ENCODE measurements at places on chromosomes 7 and 10. TPM values are rescaled to one million over a fixed set of nuclear protein-coding genes. Genes with fewer than 3 reads are reported as not detected.

The GPNMB gene
- polyA plus RNA-seq, result 42.5 TPM

The CYP2C19 gene
- polyA plus RNA-seq, result not detected

- DNase-seq, result peak; percentile 57
These were observed 37.9 kb upstream of the MTPAP start for GRCh38 chr10:30386801-30387588.

The LRWD1 gene
- polyA plus RNA-seq, result 15.3 TPM

The H2BK1 gene
- not detected for polyA plus RNA-seq

The C10orf62 gene
- not detected for polyA plus RNA-seq

- DNase-seq, result no peak
These were observed 23.0 kb upstream of the ZNF467 start for GRCh38 chr7:149796287-149796860.

The TBXAS1 gene
- polyA plus RNA-seq, result 2.2 TPM

The SVIL gene
- polyA plus RNA-seq, result 11.0 TPM

The PIP gene
- polyA plus RNA-seq, result not detected

DNA sequence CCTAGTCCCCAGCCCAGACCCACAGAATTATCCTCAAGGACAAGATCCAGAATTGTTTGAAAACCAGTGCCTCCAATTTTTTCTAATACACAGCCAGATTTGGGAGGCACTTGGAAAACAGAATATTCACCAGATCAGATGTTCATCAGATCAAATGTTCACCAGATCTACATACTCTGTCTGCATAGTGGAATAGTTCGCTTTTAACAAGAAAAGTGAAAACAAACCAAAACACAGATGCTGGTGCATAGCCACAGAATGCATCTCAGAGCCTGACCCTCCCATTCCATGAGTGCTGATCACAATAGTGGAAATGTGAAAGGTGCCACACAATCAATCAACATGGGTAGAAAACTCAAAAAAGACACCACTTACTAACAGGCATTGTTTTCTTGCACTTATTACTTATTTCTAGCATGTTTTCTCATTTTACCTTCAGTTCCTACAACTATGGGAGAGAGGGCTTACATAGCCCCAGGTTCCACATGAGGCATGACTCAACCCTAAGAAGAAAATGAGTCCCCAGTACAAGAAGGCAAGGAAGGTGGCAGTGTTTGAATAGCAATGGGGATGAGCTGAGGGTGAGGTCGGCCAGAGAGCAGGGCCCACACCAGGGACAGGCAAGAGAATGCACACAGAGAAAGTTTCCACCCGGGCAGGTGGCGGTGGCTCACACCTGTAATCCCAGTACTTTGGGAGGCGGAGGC is 432.7 kb upstream of the NFE2L3 start:
- DNase-seq, result no peak

DNA sequence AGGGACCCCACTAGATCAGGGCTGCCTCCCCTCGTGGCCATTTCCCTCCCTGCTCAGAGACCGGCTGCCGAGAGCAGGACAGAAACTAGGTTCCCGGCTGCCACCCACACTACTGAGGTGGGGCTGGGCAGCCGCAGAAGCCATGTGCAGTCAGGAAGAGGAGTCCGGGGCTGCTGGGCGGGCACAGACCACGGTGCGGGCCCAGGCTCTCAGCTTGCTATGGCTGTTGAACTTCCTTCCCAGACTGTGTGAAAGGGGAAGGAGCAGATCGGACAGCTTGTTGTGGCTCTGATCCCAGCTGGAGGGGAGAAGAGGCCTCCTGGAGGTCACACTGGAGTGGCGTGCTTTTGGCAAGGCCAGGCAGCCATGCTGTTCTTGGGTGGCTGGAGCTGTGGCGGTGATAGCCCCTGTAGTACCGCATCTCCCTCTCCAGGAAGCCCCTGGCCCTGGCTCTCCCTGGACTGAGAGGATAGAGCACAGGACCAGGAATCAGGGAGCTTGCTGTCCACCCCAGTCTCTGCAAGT is 56.8 kb downstream of the HK1 start:
- no peak for DNase-seq

- DNase-seq, result no peak
These were observed 72.2 kb upstream of the MYL10 start for GRCh38 chr7:101701153-101701794.

GRCh38 chr10:66925896-66926715 is at the start of gene LRRTM3:
LRRTM3 (plus strand) TSS chr10:66926036.
- DNase-seq, result peak; percentile 71

DNA sequence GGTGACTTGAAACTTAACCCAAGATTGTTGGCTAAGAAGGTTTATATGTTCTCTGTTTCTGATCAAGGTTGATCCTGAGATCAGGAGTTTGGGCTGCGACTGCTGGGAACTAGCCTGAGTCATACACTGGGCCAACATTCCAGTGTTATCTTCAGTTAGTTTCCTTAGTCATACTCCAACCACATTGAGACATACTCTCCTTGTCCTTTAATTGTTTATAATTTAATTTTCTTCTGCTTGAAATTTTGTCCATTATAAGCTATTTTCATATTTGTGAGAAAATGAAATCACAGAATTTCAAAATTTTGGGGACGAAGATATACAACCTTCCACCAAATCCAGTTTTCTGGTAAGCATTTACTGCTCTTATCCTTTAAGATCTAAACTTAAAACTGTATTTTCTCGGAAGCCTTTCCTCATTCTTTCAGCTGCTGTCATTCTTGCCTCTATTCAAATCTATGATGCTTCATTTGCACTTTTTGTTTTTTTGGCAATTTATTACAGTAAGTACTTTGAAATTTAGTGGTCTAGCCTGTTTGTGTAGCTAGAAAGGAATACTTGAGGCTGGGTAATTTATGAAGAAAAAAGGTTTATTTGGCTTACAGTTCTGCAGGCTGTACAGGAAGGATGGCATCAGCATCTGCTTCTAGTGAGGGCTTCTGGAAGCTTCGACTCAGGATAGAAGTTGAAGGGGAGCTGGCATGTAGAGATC is 63.4 kb upstream of the POT1 start:
- peak; percentile 89 for DNase-seq

The ANXA11 gene
- polyA plus RNA-seq, result 189 TPM

GRCh38 chr10:101840102-101840684 is 3.4 kb downstream of the KCNIP2 start:
- peak; percentile 28 for DNase-seq

DNA sequence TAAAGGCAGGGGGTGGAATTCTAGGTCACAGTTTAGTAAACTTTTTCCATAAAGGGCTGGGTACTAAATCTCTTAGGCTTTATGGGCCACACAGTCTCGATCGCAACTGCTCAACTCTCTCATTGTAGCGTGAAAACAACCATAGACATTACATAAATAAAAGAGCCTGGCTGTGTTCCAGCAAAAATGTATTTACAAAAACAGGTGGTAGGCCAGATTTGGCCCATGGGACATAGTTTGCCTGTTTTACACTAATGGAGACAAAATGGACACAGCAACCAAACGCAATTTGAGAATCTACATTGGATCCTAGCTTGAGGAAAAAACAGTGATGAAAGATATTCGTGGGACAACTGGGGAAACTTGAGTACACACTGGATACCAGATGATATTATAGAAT is 23.2 kb upstream of the MALSU1 start:
- DNase-seq, result no peak

DNA sequence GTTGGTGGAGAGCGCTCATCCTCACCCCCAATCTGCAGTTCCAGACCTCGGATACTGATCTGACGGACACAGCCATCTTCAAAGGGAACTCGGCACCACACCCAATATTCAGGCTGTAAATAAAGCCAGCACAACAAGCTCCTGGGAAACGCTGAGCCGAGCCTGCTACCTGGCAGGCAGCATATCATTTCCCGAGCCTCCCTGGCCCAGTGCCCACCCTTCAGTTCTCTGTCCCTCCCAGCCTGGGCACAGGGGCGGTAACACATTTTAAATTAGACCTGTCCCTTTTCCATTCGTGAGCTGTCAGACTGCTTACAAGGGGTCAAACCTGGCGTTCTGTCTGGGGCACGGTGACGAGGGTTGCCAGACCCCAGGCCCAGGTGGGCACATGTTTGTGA is 250.5 kb downstream of the ARHGAP12 start:
- no peak for DNase-seq

DNA sequence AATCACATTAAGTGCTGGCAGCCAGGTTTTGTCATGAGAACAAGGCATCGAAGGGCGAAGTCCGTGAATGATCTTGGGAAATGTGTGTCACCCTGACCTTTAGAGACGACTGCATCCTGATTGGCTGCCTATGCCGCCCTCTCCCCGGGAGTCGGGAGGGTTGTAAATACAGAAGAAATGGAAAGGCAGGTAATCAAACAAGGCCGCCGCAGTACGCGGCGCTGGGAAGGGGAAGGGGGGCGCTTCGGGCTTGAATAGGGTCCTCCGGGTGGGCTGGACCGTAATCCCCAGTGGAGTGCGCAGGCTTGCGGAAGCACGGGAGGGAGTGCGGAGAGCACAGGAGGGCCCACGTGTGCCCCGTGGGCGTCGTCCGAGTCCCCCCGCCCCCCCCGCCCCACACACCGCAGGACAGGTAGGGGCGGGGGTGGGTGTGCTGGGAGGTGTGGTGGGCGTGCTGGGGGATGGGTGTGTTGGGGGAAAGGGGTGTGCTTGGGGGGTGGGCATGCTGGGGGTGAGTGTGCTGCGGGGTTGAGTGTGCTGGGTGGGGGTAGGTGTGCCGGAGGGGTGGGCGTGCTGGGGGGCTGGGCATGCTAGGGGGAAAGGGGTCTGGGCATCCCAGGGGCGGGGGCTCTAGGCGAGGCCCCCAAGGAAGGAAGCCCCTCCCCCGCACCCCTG is 169.4 kb downstream of the ARHGAP12 start:
- DNase-seq, result peak; percentile 88

The DPYSL4 gene
- polyA plus RNA-seq, result 2.5 TPM

The ZNF277 gene
- 11.5 TPM for polyA plus RNA-seq

- DNase-seq, result no peak
These were observed 59.6 kb upstream of the FAM180A start for GRCh38 chr7:135808206-135808605.

The NKX1-2 gene
- not detected for polyA plus RNA-seq

GRCh38 chr7:98643236-98643985 is 26.3 kb downstream of the NPTX2 start:
- DNase-seq, result no peak

- no peak for DNase-seq
These were observed 40.6 kb upstream of the NPFFR1 start for GRCh38 chr10:70324339-70324861.

The SLC18A3 gene
- polyA plus RNA-seq, result not detected

- DNase-seq, result no peak
These were observed 2.7 kb downstream of the HOXA11 start for GRCh38 chr7:27182285-27182841.

The TAS2R4 gene
- polyA plus RNA-seq, result 0.13 TPM
